ENCODE measurements at places on chromosomes 4 and X.

- no peak for DNase-seq
Observed at GRCh38 chr4:83025563-83025962, 9.4 kb upstream of the COPS4 start.

GRCh38 chr4:40915318-40916217 lies 165.8 kb downstream of the NSUN7 start:
- DNase-seq, result no peak

GRCh38 chr4:30817447-30817846 lies 97.3 kb downstream of the PCDH7 start:
- DNase-seq, result no peak

DNA sequence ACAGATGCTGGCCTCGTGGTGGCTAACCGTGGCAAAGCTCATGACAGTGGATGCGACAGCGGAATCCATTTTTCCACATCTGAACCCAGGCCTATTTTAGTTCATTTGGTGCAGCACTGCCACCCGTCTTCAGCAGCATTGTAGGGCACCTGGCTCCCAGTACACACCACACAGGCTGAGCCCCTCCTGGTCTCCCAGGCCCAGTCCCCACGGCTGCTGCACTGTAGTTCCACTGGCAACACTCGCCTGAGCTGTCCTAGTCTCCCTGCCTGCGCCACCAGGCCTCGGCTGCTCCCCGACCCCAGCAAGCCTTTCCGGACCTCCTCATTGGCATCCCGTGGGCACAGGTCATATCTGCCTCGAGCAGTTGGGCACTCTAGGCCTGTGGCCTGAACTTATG lies 76.2 kb downstream of the MTMR1 start:
- no peak for DNase-seq

DNA sequence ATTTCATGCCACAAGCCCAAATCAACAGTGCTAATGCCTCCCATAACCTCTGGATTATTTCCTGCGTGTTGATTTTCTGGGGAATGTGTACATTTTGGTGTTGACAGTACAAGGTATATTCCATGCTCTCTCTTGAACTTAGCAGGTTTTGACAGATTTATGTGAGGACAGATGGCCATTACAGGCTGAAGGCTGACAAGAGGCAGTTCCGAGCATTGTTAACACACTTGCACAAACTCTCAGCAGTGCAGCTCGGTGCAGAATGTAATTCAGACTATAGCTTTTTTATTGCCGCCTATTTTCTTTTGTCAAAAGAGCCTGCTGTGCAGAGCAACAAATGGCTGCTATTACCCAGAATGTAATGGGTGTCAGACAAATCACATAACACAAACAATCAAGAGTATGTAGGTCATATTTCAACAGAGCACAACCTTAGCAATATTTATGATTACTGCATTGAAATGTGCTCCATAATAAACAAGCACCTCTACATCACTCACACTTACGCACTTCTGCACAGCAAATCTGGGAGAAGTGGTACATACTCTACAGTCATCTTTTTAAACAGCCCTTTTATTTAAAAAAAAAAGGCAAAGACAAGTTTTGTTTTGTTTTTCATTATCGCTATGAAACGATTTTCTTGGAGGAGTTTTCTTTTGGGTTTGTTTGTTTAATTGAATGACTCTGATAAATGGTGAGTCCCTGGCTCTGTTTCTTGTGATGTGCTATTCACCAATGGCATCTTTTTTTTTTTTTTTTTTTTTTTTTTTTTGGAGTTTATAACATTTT lies 71.6 kb downstream of the PPARGC1A start:
- DNase-seq, result no peak

- no peak for DNase-seq
Observed at GRCh38 chr4:77263247-77263646, 106.2 kb downstream of the CCNG2 start.

- DNase-seq, result no peak
Observed at GRCh38 chr4:186709517-186709916, 14.1 kb downstream of the FAT1 start.

DNA sequence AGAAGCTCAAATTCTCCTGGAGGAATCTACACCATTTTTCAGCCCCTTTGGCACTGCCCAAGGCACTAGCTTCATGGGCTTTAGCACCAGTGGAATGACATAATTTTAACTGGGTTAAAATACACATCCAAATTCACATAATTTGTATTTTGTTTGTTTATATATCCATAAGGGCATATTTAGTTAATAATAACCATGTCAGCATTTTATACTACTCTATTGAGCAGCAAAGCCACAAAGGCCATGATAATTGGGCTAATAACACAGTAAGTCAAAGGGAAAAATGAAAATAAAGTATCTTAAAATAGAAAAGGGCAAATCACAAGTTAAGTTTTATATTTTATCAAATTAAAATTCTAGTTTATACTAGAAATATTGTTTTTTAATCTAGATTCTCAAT lies 262.7 kb upstream of the TACR3 start:
- no peak for DNase-seq

- no peak for DNase-seq
Observed at GRCh38 chr4:43251841-43252240, 359.3 kb downstream of the GRXCR1 start.

GRCh38 chr4:5892323-5893003 lies 423 bp downstream of the CRMP1 start:
- DNase-seq, result no peak

GRCh38 chrX:125681507-125681906 lies 361.8 kb downstream of the TEX13C start:
- no peak for DNase-seq

- DNase-seq, result no peak
Observed at GRCh38 chrX:32572644-32573043, 638.7 kb downstream of the DMD start.

DNA sequence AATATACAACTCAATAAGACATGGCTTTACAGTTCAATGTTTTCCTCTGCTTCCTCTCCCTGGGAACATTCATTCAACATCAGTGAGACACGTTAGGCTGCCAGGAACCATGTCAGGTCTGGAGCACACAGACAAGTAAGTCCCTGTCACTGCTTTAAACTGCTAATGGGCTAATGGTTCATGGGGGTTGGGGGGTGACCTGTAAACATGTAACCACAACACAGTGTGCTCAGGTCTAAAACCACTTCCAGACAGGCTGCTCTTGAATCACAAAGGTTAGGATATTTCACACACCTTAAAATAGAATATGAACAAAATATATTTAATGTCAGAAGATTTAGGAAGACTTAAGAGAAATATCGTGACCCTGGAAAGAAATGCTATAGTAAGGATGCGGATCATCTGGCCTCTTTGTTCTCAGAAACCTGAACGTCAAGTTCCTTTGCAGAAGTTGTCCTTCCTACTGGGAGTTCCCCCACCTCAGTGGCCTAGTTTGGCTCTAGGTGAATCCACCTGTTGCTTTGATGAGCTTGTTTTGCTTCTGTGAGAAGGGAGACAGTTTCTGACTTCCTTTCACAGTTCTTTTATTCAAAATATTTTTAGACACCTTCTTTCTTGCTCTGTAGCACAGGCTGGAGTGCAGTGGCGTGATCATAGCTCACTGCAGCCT lies 359.9 kb downstream of the UNC5C start:
- no peak for DNase-seq

GRCh38 chr4:120105472-120105871 lies 38.8 kb upstream of the MAD2L1 start:
- no peak for DNase-seq

- no peak for DNase-seq
Observed at GRCh38 chr4:77493120-77493752, 112.4 kb upstream of the CXCL13 start.

DNA sequence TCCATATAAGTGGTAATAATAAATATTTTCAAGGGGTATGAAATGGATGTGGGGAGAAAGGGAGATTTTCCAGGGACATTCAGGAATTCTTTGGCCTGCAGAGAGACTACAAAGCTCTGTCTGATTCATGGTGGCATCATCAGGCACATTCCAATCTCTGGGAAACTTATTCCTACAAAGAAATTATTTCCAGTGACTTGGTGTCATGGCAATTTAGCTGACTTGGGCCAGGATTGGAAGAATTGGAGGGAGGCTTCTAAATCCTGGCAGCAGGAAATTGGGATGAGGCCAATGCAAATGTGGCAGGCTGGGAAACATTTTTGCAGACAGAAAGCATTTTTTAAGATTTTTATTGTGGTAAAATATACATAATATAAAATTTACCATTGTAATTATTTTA lies 204.6 kb downstream of the RTL9 start:
- no peak for DNase-seq

DNA sequence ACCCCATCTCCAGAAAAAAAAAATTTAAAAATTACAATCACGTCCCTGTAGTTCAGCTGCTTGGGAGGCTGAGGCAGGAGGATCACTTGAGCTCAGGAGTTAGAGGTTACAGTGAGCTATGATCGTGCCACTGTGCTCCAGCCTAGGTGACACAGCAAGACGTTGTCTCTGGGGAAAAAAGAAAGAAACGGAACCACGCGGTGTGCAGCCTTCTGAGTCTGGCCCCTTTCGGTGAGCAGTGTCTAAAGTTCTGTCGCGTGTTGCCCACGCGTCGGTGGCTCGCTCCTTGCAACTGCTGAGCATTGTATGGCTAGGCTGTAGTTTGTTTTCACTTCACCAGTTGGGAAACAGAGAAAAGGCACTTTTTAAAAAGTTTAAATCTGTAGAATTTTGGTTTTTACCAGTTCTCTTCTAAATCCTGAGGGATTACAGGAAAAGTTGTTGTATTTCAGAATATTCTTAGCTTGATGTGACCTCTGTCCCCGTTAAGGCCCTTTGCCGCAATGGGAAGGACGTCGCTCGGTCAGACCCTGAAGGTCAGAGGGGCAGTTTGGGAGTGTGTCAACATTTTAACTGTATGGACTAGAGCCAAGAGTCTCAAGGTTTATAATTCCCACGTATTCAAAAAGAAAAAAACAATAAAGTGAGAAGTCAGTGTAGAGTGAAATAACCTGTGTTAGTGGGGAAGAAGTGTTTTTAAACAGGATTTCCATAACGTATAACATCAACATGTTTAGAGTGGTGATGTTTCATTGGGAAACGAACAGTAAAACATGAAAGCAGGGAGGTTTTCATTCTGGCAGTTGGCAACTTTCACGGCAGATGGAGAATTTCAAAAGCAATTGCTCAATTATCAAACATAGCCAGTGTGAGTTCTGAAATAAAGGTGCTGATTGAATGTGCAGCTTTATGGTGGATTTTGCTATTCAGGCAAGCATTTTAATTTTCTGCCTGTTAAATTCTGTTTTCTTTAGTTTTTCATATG lies 45.8 kb upstream of the MSANTD1 start:
- DNase-seq, result no peak

DNA sequence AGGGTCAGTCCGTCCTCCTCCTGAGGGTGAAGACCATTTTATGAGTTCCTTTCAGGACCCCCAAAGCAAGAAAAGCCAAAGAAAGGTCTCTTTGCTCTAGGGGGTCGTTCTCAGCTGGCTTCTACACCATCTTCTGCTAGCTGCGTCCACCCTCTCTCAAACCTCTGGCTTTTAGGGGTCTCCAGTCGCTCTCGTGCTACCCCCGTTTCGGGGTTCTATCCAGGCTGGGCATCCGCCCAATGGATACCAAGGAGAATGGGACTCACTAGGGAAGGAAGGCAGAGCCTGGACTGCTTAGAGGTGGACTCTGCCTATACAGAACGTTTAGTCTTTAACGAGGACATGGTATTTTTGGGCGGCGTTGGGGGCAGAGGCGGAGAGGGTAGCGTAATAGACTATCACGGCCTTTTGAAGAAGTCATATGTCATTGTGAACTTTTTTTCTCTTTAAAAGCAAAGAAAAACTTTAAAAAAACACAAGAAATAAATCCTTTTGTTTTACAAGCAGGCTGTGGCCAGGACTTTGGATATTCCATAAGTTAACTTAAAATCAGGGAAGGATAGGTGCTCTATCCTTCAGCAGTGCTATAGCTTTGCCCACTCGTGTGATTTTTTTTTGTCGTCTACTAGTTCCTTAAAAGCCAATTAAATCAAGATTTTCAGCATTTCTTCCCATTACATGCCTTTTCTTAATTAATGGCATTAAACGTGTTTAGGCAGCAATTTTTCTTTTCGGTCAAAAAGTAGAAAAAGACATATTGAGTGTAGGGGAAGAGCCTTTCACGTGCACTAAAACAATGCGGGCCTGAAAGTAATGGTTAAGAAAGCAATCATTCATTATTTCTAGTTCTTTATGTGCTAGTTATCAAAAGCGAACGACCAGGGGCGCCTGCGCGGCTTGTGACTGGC lies 7.2 kb upstream of the PITX2 start:
- no peak for DNase-seq

DNA sequence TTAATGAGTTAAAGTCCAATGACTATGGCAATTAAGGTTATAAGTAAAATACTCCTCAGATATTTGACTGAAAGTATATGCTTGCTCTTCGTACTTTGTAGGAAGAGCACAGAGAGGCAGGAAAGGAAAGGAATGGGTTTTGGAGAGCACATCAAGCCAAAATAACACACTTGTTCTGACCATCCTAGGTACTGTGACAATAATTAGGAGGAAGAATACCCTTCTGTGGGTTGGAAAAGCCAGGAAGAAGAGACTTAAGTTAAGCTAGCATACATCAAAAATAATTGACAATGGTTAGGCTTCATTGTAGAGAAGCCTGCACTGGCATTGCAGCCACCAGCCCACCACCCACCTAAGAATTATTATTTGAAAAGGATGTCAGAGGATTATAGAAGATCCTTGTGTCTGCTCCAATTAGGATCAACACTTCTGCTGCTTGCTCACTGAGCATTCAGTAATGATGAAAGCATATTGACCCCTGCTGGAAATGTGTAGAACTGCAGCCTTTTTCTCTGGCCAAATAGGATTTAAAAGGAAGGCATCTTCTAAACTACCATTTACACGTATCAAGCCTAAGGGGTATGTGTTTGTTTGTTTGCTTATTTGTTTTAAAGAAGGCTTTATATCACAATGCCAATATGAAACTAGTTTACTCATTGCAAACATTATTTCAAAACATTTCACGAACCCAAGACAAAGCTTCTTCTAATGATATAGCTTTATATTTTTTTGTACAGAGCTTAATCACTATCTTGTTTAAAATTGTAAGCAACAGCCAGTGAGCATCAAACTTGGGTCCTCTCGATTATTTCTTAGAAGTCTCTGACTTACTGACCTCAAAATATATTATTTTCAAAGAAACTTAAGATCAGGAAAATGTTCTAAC lies 286.2 kb upstream of the TET2 start:
- DNase-seq, result peak; percentile 79

DNA sequence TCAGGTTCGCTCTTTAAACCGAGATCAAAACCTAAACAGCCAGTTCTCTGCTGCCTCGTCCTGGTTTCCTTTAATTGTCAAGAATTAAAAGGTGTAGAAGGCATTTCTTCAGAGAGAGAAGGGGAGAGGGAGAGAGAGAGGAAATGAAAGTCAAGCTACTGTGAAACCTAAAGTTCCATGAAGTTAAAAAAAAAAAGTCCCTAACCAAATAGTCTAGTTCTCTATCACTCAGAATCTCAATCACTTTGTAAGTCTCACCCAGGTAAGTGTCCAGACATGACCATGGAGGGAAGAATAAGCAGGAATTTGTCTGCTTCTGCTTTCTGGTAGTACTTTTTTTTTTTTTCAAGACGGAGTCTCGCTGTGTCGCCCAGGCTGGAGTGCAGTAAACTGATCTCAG lies 18.8 kb upstream of the SMIM14 start:
- DNase-seq, result no peak

GRCh38 chrX:110836451-110836850 lies 40.8 kb upstream of the CHRDL1 start:
- no peak for DNase-seq

GRCh38 chr4:139919521-139919920 lies 234.5 kb downstream of the MAML3 start:
- no peak for DNase-seq

GRCh38 chrX:33204889-33205288 lies 6.5 kb downstream of the DMD start:
- DNase-seq, result no peak

Data from neuronal stem cell (in vitro differentiated cells).